ENCODE measurements at places on chromosomes 1 and 21. TPM values are rescaled to one million over a fixed set of nuclear protein-coding genes. Genes with fewer than 3 reads are reported as not detected.

Gene IL23R
- total RNA-seq = 13.3 TPM

Gene UMODL1
- total RNA-seq = not detected

Gene PLPPR5
- total RNA-seq = not detected

Gene AMY1A
- total RNA-seq = not detected

- H3K36me3 ChIP-seq = no peaks in the 10 kb centered on the region
- no peak overlapping the region for H3K27ac ChIP-seq
- DNase-seq = no peak
- H3K27me3 ChIP-seq = peaks cover 3% of the 10 kb centered on the region
- H3K4me1 ChIP-seq = no peaks in the 10 kb centered on the region
These were observed 73.8 kb downstream of the RPE65 start for GRCh38 chr1:68375919-68376318.

DNA sequence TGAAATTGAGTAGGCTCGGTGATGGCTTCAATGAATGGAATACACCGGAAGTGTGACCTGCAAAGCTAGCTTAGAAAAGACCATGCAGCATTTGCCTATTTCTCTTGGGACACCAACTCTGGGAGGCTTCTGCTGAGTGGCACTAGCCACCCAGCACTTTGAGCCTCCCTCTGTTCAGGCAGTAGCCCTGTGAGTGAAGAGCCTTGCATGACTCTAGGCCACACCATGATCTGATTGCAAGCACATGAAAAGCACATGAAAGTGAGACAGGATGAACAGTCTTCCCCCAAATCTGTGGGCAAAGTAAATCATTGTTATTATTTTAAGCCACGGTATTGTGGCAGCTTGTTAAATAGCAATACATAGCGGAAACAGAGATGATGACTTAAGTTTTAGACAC lies 2.8 kb downstream of the CD48 start:
- peaks cover 28% of the 10 kb centered on the region for H3K36me3 ChIP-seq
- H3K4me3 ChIP-seq = no peak overlapping the region
- no peaks in the 10 kb centered on the region for H3K27me3 ChIP-seq
- no peak overlapping the region for H3K27ac ChIP-seq
- DNase-seq = no peak
- H3K4me1 ChIP-seq = peaks cover 21% of the 10 kb centered on the region

GRCh38 chr1:43935711-43936427 lies 2.3 kb downstream of the ARTN start:
- no peak overlapping the region for H3K27ac ChIP-seq
- DNase-seq = no peak
- H3K36me3 ChIP-seq = peaks cover 9% of the 10 kb centered on the region
- no peak overlapping the region for H3K4me3 ChIP-seq

- no peaks in the 10 kb centered on the region for H3K36me3 ChIP-seq
- H3K4me3 ChIP-seq = no peak within 1 kb of the TSS
- no peak for DNase-seq
- no peaks in the 10 kb centered on the region for H3K4me1 ChIP-seq
These were observed at the start of gene CELA3A for GRCh38 chr1:22001409-22001808. CELA3A (plus strand) TSS chr1:22001657; CDS start chr1:22001675, 18 bp downstream.

DNA sequence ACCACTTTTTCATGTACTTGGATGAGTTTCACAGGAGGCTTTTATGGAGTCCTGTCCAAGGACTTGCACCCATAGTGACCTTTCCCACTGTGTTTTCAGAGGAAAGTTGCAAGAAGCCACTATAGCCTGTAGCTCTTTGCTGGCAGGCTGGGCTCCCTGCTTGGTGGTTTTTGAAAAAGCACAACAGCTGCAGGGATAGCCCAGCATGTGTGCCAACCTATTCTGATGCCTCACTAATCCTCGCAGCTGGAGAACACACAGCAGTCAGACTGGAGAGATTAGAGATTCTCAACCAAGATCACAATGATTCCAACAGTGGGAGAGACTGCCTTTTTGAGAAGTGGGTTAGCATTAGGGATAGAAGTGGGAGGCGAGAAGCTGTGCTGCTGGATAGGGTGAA lies 24.1 kb upstream of the ARHGEF11 start:
- H3K27me3 ChIP-seq = peaks cover 35% of the 10 kb centered on the region
- no peaks in the 10 kb centered on the region for H3K36me3 ChIP-seq
- peaks cover 5% of the 10 kb centered on the region for H3K4me1 ChIP-seq
- no peak overlapping the region for H3K27ac ChIP-seq
- H3K4me3 ChIP-seq = no peak overlapping the region

DNA sequence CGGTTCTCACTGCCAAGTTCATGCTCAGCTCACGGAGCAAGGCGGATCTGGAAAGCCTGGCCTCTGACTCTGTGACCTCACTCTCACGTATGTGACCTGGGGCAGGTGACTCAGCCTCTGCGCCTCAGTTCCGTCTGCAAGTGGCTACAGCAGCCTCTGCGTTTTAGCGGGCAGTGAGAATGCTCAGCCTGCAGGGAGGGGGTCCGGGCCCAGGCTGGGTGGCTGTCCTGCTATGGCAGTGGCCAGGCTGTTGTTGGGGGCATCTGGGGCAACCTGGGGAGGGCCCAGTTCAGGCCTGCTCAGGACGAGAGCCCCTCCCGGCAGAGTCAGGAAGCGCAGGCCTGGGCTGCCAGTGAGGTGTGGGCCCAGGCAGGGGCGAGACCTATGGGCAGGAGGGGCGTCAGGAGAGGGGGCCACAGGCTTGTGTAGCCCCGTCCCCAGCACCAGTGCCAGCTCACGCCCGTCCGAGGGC lies 27.9 kb downstream of the ARHGEF16 start:
- H3K27me3 ChIP-seq = no peaks in the 10 kb centered on the region
- H3K36me3 ChIP-seq = no peaks in the 10 kb centered on the region
- no peak overlapping the region for H3K4me3 ChIP-seq
- H3K27ac ChIP-seq = no peak overlapping the region

Data from activated T-helper 1 cell treated with anti-CD3 and anti-CD28 coated beads, Interleukin-12 subunit alpha, Interleukin-12 subunit beta, Interleukin-2, Interleukin-4 antibody, amounts not matched to agents 30 ng/mL and 10 ng/mL and 1 ng/mL, durations not matched to agents 14 hours and 24 hours and 36 hours (primary cell).